Activated naive CD8-positive, alpha-beta T cell treated with anti-CD3 and anti-CD28 coated beads, Interleukin-2, amount 50 U/mL, for 16 hours (primary cell): ENCODE measurements at places on chromosomes 3 and 15.

DNA sequence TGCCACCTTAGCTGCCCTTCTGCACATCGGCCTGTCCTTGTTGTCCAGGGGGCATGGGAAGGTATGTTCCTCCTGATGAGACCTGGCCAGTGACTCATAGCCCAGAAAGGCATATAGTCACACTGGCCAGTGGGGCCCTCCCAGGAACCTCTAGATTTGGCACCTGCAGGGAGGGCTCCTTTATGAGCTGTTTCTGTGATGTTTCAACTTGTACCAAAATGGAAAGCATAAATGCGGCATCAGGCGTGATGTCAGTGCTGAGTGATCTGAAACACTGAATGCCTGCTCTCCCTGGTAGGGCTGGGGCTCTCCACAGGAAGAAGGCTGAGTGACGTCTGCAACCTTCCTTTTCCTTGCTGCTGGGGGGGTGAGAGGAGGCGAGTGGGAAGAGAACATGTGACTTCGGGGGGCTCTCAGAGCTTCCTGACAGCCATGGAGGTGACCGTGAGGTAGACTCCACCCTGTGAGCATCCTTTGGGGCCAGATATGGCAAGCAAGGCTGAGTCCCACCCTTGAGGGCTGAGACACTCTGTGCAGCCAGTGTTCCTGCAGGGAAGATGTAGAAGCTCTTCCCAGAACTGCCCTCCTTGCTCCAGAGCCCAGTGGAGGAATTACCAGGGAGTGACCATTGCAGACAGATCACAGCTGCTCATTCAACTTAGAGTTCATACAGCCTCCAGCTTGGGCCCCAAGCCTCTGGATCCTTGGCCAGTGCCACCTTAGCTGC lies 37.1 kb upstream of the APEH start:
- DNase-seq = no peak

DNA sequence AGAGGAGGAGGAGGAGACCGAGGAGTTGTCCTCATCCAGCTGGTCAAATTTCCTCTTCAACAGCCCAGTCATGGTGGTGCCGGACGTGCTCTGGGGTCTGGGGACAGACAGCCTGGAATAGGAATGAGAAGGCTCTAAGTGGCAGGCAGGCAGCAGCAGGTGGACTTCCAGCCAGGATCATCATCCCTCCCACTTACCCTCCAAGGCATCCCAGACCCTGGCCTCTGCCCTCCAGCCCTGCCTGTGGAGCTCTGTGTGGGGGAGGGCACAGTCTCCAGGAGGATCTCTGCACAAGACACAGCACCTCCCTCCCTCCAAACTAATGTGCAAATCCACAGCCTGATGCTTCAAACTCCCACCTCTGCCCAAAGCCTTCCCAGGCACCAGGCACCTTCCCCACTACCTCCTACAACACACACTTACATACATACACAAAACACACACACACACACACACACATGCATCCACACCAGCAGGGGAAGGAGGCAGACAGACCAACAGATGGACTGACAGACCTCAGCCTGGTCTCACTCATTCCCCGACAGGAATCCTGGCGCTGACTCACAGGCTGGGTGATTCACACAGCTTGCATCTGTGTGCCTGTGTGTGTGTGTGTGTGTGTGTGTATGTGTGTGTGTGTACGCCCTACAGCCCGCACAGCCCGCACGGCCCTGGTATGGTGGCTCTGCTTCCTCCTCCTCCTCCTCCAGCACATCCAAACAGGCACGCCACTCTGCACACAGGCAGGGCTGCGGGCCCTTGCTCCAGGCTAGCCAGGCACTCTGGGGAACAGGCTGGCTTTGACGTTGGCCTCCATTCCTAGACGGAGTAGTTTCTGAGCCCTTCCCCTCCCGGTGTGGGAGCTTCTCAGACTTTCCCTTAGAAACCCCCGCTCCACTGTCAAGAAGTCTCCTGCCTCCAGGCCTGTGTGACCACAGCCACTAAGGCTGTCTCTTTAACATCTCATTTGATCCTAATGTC lies 6.5 kb downstream of the CSRNP1 start:
- DNase-seq = peak; percentile 44

DNA sequence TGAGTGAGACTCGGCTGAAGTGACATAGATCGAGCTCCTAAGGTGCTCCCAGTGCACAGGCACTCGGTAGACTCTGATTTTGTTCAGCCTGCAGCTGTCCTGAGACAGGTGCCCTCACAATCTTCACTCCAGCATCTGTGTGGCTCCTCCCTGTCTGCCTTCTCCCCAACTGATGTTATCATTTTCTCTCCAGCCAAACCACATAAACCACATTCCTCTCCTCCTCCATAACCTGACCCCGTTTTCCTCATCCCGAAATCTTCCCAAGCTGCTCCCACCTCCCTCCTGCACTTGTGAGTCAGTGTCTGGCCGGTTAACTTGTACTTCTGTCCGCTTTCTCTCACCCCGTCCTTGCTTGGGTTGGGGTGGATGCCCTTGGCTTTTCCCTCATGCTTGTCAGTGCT lies 93.3 kb upstream of the HACD2 start:
- DNase-seq = no peak

DNA sequence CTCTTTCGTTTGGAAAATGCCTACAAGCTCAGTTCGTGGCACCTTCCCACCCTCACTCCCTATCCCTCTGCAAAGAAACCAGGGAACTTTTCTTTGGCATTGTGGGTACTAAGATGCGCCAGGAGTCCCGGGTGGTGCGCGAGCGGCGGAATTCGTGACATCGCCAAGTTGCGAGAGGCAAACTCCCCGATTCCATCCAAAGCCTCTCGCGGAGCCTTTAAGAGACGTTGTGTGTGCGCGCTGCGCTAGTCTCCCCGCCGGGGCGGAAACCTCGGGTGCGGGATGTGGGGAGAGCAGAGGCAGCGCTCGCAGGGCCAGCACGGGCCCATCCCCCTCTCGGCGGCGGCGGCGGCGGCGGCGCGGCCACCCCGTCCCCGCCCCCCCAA lies 443 bp upstream of the NR2F2 start:
- DNase-seq = no peak

- DNase-seq = no peak
Observed at GRCh38 chr3:133443649-133444422, 44.0 kb downstream of the BFSP2 start.

- DNase-seq = no peak
Observed at GRCh38 chr15:72197460-72198355, at the start of gene GRAMD2A. Gene GRAMD2A (minus strand): TSS chr15:72197787.

GRCh38 chr15:93126148-93126547 lies 37.1 kb upstream of the RGMA start:
- DNase-seq = no peak
